ENCODE measurements at places on chromosomes 3 and 15.

DNA sequence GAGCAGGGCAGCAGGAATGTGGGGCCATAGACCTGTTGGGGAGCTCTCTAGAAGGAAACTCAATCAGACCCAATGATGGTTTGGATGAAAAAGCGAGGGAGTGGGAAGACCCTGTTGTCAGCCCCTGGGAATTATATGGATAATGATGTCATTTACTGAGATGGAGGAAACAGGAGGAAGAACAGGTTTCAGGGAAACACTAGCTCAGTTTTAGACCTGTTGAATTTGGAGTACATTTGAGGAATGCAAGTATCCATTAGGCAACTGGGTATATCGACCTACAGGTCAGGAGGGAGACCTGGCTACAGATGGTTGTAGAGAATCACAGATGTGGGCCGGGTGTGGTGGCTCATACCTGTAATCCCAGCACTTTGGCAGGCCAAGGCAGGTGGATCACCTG is 266.9 kb upstream of the NR2E3 start:
- no peak for DNase-seq

DNA sequence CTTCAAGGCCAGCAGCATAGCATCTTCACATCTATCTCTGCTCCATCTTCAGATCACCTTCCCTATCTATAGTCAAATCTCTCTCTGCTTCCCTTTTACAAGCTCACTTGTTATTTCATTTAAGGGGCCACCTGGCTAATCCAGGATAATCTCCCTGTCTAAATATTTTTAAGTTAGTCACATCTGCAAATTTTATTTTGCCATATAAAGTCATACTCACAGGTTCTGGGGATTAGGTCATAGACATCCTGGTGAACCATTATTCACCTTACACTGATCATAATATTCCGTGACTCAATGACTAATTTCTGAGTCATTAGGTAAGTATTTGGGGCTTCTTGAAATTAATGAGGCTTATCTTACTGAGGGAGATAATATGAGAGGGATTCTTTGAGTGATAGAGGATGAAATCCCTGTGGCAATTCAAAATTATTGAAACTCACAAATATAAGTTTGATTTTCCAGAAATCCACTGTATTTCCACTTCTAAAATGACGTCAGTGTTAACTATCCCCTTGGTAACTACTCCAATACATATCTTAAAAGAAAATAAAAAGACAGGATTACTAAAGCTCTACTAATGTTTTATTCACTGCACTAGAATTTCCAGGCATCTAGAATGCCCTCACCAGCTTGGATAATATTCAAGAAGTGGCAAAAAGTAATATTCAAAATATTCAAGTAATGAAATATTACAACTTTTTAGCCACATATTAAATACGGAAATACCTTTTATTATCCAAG is 93.7 kb upstream of the RBMS3 start:
- no peak for DNase-seq

GRCh38 chr3:98003306-98003969 is 31.2 kb upstream of the RIOX2 start:
- no peak for DNase-seq

GRCh38 chr3:98763076-98763475 is at the start of gene ST3GAL6:
ST3GAL6 (plus strand) TSS chr3:98763340; CDS start chr3:98768441, 5,101 bp downstream.
- DNase-seq = no peak

DNA sequence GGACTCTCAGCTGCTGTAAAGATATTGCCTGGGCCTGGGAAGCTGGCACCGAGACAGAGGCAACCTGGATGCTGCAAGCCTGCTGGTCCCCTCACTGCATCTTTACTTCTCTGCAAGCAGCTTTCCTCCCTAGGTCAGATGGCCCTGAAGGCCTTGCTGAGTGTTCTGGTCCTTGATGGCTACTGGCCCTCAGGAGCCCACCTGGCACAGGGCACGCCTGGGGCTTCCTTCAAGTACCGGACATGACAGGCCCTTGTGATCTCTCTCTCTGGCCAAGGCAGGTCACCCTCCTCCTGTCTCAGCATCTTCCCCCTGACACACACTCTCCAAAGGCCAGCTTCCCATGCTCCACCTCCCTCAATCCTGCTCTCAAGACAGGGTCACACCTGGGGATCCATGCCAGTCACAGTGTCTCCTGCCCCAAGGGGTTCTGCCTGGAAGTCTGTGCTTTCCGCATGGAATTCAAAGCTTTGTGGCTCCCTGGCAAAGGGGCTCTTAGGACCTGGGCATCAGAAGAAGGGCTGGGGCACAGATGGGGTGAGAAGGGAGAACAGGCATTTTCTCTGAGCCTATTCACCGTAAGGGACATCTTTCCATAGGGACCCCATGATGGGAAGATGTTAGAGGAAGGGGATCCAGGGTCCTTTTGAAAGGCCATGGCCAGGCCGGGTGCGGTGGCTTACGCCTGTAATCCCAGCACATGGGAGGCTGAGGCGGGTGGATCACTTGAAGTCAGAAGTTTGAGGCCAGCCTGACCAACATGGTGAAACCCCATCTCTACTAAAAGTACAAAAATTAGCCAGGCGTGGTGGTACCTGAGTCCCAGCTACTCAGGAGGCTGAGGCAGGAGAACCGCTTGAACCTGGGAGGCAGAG is 4.7 kb upstream of the PAQR5 start:
- no peak for DNase-seq

DNA sequence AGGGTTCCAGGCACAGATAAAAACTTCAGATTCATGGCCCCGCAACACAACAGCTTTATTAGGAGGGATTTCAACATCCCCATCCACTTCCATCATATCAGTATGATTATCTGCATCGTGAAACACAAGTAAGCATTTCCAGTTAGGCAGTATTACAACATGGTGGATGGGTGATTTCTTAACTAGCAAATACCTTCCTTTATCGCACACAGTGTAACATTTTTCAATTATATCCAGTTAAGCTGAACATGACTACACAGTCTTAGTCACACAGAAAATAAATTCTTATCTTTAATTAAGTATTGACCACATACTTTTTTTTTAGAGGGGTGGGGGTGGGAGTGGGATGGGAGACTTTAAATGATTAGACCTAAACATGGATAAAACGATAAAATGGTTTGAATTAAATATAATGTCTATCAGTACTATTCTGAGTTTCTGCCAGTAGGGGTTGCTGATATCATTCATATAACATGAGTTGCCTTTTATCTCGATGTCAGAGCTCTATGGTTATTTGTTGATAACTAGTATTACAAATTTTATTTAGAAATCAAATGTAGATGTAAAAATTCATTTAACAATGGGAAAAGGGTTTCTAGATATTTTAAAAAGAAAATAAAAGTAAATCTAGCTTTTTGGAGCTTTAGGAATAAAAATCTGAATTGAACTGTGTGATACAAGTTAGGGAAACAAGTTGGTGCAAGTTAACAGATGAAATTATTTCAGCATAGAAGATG is 146.6 kb downstream of the TBL1XR1 start:
- DNase-seq = peak; percentile 73

GRCh38 chr3:144433006-144433405 is 461.4 kb downstream of the DIPK2A start:
- DNase-seq = no peak

DNA sequence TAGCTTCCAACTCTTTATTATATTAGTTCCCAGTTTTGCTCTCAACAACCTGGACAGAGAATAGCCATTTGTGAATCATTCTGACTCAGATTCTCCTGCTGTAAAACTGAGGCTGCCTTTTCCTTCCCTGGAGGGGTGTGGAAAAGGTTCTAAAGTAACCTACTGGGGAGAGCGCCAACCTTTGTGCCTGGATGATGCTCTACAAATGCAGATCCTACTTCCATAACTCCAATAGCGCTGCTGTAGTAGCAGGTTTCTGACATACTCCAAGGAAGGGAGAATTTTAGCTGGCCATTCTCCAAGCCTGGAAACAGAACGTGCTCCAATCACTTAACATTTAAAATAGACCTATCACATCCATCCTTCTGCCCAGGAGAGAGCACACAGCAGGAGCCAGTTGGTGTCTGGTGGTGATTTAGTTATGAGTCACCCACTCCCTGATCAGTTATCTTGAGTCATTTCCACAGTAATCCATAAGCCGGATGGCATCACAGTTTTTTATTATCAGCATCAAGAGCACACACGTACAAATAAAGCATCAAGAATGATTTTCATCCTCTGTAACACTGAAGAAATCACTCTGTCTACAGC is 38.3 kb downstream of the MYH15 start:
- DNase-seq = peak; percentile 30

GRCh38 chr3:87446849-87447387 is 170.5 kb upstream of the POU1F1 start:
- DNase-seq = no peak

- no peak for DNase-seq
These were observed 23.6 kb downstream of the PTX3 start for GRCh38 chr3:157460253-157460652.

GRCh38 chr15:66901336-66902100 is 163.9 kb upstream of the SMAD3 start:
- DNase-seq = no peak

- no peak for DNase-seq
These were observed 10.7 kb downstream of the ATP13A5 start for GRCh38 chr3:193367868-193368267.

- no peak for DNase-seq
These were observed 86.5 kb downstream of the SEMA6D start for GRCh38 chr15:47803767-47804166.

DNA sequence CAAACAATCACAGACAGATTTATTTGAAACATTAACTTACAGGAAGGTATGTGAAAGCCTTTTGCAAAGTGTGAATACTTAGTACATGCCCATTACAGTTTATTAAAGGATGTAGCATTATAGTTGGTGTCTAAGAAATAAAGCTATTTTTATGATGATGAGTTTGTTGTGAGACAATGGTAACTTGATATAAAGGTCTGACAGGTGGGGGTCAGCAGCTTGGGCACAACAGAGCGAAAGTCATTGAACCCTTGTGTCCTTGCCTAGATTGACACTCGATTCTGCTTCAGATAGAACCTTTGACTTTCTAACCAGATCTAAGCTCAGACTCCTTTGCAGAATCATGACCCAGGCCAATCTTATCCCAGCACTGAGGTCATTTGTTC is 777.9 kb downstream of the NTRK3 start:
- no peak for DNase-seq

DNA sequence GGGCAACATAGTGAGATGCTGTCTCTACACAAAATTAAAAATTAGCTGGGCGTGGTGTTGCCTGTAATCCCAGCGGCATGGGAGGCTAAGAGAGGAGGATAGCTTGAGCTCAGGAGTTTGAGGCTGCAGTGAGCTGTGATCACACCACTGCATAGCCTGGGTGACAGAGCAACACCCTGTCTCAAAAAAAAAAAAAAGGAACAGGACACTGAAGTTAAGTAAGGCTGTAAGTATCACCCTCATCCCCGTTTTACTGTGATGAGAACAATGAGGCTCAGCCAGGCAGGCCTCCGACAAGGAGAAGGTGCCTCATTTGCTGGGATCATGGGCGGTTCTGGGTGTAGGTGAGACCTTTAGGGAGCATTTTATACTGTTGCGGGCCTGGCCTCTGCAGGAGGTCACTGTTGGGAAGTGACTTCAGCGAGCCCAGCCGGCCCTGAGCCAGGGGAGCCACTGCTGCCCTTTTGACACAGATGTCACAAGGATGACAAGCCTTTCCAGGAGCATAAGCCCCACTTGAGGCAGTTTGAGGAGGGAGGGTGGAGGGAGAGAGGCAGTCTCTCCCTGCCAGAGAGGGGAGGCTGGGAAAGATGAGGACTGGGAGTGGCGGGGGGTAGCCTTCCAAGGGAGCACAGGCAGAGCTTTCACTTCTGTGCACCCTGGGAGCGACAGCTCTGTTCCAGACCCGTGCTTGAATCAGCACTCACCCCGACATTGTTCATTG is 30.8 kb downstream of the IRAK2 start:
- no peak for DNase-seq
